Right ventricle myocardium superior (tissue), 1 donor: ENCODE measurements at places on chromosomes 12 and 14. TPM values are rescaled to one million over a fixed set of nuclear protein-coding genes. Genes with fewer than 3 reads are reported as not detected.

DNA sequence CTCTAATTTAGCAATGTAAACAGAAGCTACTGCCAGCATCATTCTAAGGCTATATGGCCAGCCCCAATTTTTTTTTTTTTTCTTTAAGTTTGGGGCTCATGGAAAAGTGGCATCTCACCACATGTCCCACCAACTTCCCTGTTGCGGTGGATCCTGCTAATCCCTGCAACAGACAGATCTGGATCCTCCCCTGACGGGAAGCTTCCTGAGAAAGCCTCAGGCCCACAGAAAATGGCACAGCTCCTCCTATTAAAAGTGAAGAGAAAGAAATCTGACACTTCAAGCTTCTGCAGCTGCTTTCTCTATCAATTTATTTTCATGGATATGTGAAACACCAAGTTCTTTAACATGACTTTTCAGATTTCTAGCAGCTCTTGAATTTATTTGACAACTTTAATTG, 433.8 kb upstream of the DCN start:
- no peak for DNase-seq

- DNase-seq: peak; percentile 69
These were observed 120.1 kb upstream of the MAX start for GRCh38 chr14:65222440-65222858.

The OVCH1 gene
- total RNA-seq: not detected

DNA sequence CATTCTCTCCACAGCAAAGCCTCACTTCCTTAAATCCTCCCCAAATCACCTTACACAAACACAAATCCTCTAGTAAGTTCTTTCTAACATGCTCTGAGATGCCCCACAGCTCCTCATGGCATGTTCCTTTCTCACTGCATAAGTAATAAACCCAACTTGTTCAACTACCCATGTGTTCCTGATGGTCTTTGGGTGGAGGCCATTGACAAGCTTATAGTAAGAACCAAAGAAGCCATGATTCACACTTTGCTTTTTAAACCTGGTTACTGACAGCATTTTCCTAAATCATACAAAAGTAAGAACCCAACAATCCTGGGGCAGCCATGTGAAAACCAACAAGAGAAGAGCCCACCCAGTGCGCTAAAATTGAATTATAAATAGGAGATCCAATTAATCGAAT, 138.6 kb downstream of the ITPR2 start:
- DNase-seq: no peak

- no peak for DNase-seq
These were observed 4.3 kb upstream of the OR5AU1 start for GRCh38 chr14:21160061-21160610.

GRCh38 chr12:12461923-12462315, 100.7 kb downstream of the DUSP16 start:
- DNase-seq: no peak

The PTGDR gene
- total RNA-seq: 0.89 TPM
